ENCODE measurements at places on chromosomes 4 and X.

DNA sequence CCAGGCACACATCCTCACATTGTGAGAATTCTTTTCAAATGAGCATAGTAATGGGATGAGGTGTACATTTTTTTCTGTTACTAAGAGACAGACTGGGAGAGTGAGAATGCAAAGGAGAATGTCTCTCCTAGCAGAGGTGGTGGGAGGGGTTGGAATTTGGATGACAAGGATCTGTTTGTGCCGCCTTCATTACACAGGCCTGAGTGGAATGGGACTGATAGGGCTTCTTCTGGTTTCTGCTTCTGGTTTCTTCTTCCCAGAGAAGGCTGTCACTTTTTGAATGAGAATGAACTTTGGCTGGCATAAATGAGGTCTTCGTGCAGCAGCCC is 55.4 kb downstream of the C4orf51 start:
- DNase-seq = no peak

DNA sequence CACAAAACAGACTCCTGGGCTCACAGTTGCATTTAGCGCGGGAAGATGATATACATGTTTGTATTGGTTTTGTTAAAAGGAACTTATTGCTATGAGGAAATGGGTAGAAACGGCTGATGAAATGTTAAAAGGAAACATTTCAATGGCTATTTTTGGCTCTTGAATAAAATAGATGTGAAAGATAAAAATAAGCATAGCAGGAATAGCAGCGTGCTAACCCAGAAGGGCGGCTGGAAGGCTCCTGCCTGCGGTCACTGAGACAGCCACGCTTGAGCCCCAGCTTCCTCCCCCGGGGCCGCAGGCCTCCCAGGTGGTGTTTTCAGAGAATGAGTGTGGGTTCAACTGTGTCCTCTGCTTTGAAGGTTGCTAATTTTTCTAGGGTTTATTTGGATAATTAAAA is 35.0 kb upstream of the CLCN4 start:
- DNase-seq = no peak

- no peak for DNase-seq
These were observed 5.0 kb downstream of the TRIM75 start for GRCh38 chr4:165058666-165059065.

GRCh38 chr4:41119867-41120295 is 94.5 kb downstream of the APBB2 start:
- no peak for DNase-seq
